ENCODE measurements at places on chromosomes 4 and X.

DNA sequence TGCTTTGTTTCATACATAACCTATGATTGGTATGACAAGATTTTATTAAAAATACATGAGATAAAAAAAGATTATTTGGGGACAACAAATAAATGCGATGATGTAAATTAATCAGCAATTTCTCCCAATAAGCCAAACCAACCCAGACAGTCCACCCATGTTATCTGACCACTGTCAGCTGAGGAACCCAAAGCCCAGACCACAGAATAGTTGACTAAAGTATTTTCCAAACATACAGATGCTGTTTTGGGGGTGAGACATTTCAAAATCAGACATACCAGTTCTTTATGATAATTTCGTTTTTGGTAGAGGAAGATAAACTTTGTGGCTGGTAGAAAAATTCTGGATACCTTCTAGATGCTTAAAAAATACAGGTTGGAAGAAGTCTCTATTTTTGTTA, 650.8 kb upstream of the FAM241A start:
- DNase-seq = no peak

DNA sequence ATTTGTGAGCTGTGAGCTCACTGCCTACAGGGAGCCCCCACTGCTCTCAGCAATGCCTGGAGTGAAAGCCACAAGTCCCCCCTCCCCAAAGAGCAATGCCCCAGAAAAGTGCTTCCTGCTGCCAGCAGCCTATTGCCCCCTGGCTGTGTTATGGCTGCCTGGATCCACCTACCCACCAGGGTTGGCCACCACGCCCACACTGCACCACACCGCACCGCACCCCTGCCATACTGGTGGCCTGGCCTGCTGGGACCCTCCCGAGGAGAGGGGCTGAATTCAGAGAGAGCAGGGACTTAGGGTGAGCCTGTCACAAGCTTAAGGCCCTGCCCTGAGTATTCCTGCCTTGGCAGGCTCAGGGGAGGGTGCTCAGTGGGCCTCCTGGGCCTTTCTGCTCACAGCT, 4.3 kb downstream of the CFAP99 start:
- no peak for DNase-seq

- DNase-seq = no peak
These were observed 56.8 kb downstream of the RBPJ start for GRCh38 chr4:26377328-26378311.

DNA sequence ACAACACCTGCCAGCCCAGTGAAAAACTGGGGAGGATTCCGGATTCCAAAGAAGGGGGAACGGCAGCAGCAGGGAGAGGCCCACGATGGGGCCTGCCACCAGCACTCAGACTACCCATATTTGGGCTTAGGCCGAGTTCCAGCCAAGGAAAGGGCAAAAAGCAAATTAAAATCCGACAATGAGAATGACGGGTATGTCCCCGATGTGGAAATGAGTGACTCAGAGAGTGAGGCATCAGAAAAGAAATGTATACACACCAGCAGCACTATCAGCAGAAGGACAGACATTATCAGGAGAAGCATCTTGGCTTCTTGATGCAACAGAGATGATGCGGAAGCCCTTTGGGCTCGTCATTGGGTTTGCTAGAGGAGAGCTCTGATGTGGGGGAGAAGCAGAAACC, 62.4 kb downstream of the JADE1 start:
- no peak for DNase-seq

- DNase-seq = no peak
These were observed 421.4 kb downstream of the TMA16 start for GRCh38 chr4:163915896-163916295.

GRCh38 chrX:68203646-68204045, 229.6 kb downstream of the OPHN1 start:
- no peak for DNase-seq

DNA sequence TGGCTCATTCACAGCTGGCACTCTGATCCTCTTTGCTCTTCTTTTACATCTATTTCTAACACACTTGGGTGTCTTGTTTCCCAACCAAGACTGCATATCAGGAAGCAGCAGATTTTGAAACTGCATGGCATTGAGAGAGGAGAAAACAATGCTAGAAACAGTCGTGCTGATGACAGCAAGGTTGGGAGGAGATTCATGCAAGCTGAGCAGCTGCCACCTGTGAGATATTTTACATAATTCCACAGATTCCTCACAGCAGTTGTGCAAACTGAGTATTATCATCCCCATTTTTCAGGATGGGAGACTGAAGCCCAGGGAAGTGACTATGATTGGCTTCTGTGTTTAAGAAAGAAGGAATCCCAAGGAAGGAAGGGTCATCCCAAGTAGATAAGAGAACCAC, 105.0 kb downstream of the SLC2A9 start:
- no peak for DNase-seq

GRCh38 chrX:79065696-79066095, 78.8 kb upstream of the GPR174 start:
- no peak for DNase-seq

DNA sequence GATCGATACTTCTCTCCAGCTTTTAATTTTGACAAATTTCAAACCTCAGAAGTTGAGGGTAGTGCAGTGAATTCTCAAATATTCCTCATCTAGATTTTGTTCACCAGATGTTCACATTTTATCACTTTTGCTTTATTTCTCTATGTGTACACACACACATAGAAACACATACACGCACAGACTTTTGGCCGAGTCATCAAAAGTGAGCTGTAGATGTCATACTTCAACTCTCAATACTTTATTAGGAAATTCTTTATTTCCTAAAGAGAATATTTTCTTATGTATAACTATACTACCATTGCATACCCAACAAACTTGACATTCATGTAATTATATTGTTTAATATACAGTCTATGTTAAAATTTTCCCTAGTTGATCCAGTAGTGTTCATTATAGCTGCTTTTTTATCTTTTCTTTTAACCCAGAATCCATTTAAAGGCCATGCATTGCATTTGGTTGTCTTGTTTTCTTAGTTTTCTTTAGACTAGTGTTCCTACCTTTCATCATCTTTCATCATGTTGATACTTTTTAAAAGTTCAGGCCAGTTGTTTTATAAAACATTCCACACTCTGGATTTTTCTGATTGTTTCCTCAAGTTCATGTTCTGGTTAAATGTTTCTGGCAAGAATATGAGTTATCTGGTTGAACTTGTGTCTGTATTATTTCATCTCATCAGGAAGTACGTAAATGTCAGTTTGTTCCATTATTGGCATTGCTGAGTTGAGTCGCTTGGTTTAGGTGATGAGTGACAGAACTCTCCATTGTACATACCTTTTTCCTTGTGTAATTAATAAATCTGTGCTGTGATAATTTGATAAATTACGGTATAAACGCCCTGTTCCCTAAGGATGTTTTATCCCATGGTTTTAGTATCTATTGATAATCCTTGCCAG, 94.1 kb upstream of the TLR2 start:
- no peak for DNase-seq

GRCh38 chr4:167918077-167918476, 174.3 kb upstream of the ANXA10 start:
- DNase-seq = no peak

- no peak for DNase-seq
These were observed 100.0 kb downstream of the TET2 start for GRCh38 chr4:105246712-105247111.

DNA sequence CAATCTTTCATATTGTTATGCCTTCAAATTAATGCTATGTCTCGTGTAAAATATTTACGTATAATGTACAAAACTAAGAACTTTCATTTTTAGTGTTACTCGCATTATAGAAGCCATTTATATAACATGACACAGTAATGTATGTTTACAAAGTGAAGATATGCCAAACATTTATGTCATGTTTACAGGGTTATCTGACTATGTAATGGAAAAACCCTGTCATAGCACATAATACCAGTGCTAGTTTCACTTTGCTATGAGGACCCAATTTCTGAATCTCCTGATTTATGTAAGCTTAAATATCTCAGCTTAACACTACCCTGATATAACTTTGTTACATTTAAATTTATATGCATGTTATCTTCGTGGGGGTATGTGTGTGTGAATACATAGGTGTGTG, 233.1 kb downstream of the FAT4 start:
- DNase-seq = no peak

- no peak for DNase-seq
These were observed 4.1 kb downstream of the DCK start for GRCh38 chr4:70997546-70997945.

DNA sequence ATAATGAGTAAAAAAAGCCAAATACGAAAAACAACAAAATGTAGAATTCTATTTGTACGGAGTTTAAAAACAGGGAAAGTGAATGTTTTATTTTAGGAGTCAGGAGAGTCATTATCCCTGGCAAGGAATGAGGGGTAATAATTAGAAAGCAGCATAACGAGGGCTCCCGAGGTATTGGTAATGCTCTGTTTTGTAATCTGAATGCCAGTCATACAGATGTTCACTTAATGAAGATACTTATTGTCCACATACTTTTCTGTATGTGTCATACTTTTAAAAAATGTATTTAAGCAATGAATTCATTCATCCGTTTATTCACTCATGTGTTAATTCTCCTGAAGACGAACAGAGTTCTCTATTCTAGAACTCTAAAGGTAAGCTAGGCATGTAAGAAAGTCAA, 87.8 kb upstream of the BMP2K start:
- no peak for DNase-seq

GRCh38 chr4:24770032-24770584, 25.3 kb upstream of the SOD3 start:
- no peak for DNase-seq

GRCh38 chrX:85243155-85243554, 424 bp downstream of the SATL1 start:
- DNase-seq = no peak

GRCh38 chr4:157575339-157575738, 354.8 kb downstream of the GRIA2 start:
- DNase-seq = no peak

DNA sequence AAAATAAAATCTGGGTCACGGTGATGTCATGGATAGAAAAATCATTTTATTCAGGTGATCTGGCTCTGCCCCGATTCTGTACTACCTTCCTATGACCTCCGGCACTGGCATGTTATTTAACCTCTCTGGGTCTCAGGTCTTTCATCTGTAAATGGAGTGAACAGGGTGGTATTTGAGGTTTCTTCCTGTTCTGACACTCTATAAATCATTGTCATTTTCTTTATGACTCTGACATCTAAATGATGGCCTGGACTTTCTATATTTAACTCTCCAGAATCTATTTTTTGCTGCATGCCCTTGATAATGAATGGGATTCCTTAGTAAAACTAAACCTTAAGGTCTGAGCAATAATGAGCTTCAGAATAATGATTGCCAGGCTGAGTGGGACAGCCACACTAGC, 422.0 kb upstream of the CNKSR2 start:
- no peak for DNase-seq

- no peak for DNase-seq
These were observed 27.9 kb downstream of the FGF13 start for GRCh38 chrX:138683600-138683999.
